SK-N-SH (cell line): ENCODE measurements at places on chromosomes 12 and 14.

DNA sequence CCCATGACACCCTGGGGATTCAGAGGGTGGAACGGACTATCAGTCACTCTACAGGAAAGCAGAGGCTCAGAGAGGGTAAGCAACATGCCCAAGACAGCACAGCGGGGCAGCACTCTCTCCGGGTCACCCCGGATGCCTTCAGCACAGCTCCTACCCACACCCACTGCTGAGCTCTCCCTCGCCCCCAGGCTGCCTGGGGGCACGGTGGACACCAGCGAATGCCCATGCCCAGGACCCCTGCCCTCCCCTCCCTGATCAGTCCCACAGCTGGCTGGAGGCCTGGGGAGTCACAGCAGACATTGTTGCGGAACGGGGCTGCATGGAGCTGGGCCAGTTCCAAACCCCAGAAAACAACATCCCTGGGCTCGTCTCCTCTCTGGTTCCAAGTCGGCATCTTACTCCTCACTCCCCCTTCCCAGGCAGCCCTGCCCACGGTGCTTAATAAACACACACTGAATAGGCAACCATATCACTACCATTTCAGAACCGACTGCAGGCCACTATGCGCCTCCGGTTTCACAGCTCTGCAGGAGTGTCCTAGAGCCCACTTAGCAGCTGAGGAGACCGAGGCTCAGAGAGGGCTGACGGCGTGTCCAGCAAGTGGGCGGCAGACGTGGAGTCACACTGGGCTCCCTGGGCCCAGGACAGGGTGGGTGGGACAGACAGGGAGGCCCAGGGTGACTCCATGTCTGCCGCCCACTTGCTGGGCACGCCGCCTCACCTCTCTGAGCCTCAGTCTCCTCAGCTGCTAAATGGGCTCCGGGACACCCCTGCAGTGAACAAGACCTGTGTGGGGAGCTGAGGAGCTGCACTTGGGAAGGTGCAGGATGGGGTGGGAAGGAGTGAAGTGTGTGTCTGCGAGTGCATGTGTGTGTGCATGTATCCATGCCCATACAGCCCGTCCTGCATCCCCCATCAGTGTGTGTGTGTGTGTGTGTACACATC, 27.0 kb downstream of the CCDC85C start:
- no peak for DNase-seq

DNA sequence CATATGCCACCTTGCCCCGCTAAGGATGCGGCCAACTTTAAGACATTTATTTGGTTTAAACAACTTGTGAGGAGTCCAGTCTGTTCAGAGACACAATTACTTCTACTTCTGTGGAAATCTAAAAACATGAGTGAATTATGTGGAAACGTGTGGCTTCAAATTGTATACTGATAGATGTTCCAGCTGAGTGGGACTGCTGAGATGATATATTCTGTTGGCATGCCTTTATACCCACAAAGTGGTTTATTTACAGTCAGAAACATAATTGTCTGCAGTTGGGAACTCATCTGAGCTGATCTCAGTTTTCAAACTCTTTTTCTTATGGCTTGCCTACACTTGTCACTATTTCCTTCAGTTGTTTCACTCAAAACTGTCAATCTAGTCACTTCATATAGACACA, 67.8 kb downstream of the FLRT2 start:
- no peak for DNase-seq

GRCh38 chr12:20272801-20273200, 95.5 kb upstream of the PDE3A start:
- DNase-seq: no peak

- no peak for DNase-seq
Measured at GRCh38 chr12:65891987-65892481, 67.8 kb downstream of the HMGA2 start.

DNA sequence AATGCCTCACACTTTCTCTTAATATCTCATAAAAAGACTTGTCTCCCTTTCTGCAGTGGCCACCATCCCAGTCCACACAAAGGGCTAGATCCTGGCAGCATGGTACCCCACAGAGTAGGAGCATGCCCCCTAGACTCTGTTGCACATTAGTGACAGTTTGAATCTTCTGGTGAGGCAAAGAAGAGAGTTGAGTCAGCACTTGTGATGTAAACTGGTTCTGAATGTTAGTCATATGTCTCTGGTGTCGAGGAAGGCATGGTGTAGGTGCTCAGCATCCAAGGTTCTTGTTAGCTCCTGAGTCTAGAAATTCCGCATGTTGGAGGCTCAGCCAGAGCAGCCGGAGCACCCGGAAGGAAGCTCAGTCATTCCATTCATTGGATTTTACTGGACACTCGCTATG, 9.8 kb downstream of the TTC9 start:
- DNase-seq: no peak

GRCh38 chr14:93064411-93065271, 51.1 kb downstream of the ITPK1 start:
- DNase-seq: no peak

DNA sequence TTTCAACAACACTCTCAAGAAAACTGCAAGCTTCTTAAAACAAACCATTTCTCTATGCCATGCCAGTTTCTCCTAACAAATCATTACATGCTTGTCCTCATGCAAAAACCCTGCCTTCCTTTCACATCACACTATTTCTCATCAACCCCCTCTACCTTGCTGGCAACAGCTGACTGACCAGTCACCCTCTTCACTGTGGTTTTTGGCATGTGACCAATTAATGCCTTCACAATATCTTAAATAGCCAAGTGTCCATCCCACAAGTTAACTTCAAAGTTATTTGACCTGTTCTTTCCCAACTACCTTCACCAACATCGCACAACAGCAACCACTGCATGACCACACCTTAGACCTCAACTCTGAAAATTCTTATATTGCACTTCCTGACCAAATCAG, 159.6 kb downstream of the CEP128 start:
- no peak for DNase-seq

DNA sequence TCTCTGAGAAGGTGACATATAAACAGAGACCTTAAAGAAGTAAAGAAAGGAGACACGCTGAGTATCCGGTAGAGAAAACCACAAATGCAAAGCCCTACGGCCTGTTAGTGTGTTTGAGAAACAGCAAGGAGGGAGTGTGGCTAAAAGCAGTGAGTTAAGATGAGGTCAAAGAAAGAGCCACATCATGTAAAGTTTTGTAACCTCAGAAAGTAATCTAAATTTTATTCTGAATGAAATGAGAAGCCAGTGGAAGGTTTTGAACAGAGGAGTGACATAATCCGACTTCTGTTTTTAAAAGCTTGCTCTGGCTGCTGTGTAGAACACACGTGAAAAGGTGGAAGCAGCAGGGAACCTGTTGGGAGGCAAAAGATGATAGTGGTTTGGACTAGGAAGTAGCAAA, 32.6 kb downstream of the PPP2R5E start:
- DNase-seq: no peak

DNA sequence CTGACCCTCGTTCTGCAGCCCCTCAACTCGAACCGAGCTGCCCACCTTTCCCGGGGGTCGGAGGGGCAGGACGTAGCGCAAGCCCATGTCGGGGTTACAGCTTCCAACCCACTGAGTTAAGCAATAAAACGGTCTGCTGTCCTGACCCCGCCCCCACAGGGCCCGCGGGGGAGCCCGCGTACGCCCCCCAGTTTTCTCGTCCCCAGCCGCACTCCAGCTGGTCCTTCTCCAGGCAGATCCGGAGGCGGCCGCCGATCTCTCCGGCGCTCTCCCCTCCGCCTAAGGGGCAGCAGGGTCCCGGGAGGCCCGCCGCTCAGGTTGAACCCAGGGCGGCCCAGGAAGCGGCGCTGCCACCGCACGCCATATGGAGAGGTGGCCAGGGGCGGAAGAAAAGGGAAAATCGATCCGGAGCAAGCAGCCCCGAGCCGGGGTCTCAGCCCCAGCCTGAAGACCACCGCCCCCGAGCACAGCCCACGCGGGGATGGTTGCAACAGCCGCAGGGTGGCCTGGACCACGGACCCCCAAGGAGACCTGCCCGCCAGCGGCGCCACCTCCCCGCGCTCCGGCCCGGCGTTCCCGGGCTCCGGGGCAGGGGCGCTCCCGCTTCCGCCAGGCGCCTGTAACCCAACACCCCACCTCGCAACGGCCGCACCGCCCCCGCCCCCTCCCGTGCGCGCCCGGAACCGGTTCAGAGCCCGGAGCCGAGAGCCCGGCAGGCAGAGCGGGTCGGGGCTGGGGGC, 760 bp downstream of the ACTN1 start:
- peak; percentile 79 for DNase-seq

GRCh38 chr14:29895591-29896083, 32.0 kb downstream of the PRKD1 start:
- DNase-seq: no peak

- no peak for DNase-seq
Measured at GRCh38 chr12:44835641-44836379, 40.3 kb downstream of the NELL2 start.

DNA sequence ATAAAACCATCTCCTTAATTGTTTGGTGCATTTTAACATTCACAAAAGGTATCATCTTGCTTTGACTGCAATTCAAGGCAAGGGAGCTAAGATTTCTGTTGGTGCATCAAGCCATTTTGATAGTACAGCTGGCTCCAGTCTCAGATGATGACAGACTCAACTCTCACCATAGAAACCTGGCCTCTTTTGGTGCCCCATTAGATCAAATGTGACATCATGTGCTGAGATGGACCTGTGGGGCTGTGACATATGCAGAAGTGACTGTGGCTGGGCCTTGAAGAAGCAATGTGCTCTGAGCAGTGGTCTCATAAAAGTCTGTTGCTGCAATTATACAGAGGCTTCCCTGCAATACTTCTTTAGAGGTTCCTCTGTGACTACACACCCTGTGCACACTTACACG, 88.4 kb downstream of the SLC2A13 start:
- no peak for DNase-seq

DNA sequence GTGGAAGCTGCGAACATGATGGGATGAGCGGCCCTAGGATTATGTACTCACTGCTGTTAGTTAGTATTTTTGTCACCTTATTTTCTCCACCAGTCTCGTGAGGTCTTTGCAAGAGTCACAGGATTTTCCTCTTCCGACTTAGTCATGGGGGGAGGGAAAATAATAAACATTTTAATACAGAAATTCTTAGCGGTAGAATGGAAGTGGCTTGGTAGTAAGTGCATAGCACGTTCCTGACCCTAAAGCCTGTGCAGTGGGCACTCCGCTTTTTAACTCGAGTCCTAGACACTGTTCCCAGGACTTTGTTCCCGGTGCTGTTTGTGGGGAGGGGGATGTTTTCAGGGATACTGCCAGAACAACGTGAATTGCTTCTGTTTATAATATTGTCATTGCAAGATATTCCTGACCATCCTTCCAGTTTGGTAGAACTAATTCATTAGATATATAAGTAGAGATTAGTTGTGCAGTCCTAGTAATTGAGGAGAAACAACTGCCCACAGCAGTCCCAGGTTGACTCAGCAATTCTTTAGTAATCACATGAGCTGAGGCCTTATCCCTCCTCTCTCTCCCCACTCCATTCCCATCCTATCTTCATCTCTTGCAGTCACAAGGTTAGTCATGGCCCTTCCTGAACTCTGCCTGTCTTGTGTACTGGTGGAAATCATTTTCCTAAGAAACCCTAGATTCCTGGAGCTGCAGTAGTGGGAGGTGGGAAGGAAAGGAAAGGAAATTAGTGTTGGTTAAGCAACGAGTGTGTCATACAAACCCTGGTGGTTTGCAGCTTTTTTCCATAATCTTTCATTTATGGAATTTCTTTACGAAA, 799 bp downstream of the SLC38A6 start:
- peak; percentile 11 for DNase-seq

- DNase-seq: no peak
Measured at GRCh38 chr12:119369907-119370546, 35.5 kb downstream of the CCDC60 start.

DNA sequence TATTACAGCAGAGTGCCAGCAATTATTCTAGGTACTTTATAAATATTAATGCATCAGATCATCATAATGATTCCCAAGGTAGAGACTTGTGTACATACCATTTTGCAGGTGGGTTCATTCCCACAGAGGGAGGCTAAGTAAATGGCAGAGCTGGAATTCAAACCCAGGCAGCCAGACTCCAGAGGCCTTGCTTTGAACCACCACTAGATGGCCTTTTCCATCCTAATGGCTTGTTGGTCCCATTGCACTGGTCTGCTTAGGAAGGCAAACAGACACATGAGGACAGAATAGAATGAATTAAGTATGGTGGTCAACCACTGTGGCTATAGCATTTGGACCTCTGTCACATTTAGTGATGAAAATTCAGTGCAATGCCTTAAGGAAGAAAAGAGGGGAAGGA, 158.7 kb downstream of the METTL25 start:
- peak; percentile 1 for DNase-seq

DNA sequence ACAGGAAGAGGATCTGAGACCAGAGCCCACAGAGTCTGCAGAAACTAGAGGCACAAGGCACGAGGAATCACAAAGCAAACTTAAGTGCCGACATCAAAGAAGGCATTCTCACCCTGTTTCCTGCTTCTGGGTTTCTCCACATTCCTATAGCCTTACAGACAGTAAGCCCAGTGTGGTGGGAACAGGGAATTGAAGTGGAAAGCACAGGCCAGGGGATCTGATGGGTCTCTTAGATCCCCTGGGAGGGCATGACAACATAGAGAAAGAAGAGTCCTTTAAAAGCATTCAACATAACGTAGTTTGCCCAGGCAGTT, 75.6 kb upstream of the FRMD6 start:
- DNase-seq: no peak

GRCh38 chr12:65937161-65937641, 112.9 kb downstream of the HMGA2 start:
- DNase-seq: no peak

DNA sequence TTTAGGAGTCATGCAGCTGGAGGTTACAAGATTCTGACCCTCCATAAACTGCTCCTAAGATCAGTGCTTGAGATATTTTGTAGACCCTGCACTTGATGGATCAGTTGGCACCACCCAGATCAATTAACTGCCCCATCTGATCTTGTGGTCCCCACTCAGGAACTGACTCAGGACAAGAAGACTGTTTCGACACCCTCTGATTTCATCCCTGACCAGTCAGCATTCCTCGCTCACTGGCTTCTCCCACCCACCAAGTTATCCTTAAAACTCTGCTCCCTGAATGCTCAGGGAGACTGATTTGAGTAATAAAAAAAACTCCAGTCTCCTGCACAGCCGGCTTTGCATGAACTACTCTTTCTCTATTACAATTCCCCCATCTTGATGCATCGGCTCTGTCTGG, 360.2 kb downstream of the GALC start:
- no peak for DNase-seq

- DNase-seq: no peak
Measured at GRCh38 chr12:124699909-124700308, 132.5 kb upstream of the NCOR2 start.

DNA sequence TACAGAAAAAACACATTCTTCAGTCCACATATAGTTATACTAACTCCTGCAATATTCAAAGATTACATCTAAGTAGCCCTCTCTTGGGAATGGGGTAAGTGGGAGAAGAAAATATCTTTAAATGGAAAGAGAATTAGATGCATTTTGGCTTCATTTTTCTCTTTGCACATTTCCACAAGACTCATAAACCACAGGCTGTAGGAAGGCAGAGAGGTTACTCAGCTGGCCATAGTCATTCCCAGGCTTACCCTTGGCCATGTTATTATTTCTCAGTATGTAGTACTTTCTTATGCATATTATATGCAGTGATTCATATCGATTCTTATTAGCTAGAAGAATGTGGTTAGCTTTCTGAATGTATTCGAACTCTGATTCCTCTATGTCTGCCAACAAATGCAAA, 92.2 kb downstream of the PTPRR start:
- no peak for DNase-seq

- peak; percentile 12 for DNase-seq
Measured at GRCh38 chr12:29242921-29243431, 93.9 kb downstream of the FAR2 start.
